ENCODE measurements at places on chromosomes 3 and 15.

DNA sequence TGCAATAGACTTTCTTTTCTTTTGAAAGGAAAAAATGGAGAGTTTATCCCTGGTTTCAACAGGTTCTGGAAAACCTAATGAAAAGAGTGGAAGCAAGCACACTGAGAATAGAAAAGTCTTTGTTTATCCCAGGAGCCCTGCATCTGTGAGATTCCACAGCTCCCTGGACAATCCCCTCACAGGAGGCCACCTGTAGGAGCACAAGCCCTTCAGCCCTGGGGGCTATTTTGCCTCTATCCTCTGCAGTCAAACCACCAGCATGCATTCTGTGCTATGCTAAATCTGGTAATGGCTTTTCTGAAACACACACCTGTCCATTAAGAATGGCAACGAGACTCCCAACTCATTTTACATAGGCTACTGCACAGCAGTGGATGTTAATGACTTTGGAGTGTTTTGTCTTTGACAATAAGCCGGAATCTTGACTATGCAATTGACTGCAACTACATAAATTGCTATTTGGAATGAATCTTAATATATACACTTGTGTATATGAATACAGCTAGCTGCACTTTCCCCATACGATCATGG lies 369.4 kb downstream of the NR2F2 start:
- H3K27me3 ChIP-seq, result no peaks in the 10 kb centered on the region
- no peak for DNase-seq
- no peaks in the 10 kb centered on the region for H3K36me3 ChIP-seq
- H3K27ac ChIP-seq, result no peak overlapping the region

DNA sequence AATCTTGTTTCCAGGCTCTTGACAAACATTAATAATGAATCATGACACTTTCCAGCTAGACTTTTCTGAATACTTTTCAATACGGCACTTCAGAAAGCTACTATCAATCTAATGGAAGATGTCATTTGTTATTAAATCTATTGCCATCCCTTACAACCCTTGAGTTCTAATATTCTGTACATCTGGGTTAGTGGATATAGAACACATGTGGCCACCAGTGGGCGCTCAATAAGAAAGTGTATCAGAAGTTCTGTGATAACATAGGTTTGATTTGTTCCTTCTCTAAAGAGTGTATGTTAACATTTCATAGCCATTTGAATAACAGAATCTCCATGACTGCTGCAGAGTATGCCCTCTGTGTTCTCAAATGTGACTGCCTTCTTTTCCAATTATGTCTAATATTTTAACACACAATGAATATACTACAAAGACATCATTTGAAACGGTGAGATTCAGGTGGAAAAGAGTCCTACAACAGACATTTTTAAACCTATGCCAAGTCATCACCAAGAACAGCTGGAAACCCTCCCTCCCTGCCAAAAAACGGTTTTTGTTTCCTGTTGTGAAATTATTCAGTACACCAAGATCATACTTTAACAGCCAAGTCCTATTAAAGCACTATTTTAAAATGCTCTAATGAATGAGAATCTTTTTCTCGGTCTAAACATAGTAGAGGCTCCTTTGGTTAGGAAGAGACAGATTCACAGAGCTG lies 22.2 kb downstream of the ALDH1A2 start:
- no peaks in the 10 kb centered on the region for H3K36me3 ChIP-seq
- H3K27me3 ChIP-seq, result peaks cover 82% of the 10 kb centered on the region
- no peak overlapping the region for H3K27ac ChIP-seq

DNA sequence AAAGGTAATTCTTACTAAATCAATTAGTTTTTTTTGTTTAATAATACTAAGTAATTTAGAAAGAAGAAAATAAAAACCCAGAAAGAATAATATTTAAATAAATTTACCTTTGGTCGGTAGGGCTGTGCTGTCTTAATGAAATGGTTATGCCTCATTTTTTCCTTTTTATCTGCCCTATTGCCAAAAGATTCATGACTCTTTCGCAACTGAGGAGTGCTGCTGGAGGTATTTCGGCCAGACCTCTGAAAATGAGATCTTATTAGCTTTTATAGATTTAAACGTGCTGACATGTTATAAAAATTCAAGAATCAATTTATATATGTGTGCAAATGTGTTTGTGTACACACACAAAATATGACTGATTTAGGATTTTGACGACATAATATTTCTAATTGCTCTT lies 67.1 kb upstream of the USP50 start:
- DNase-seq, result no peak
- no peaks in the 10 kb centered on the region for H3K27me3 ChIP-seq
- no peak overlapping the region for H3K27ac ChIP-seq
- peaks cover 65% of the 10 kb centered on the region for H3K36me3 ChIP-seq
- no peak overlapping the region for H3K4me3 ChIP-seq

DNA sequence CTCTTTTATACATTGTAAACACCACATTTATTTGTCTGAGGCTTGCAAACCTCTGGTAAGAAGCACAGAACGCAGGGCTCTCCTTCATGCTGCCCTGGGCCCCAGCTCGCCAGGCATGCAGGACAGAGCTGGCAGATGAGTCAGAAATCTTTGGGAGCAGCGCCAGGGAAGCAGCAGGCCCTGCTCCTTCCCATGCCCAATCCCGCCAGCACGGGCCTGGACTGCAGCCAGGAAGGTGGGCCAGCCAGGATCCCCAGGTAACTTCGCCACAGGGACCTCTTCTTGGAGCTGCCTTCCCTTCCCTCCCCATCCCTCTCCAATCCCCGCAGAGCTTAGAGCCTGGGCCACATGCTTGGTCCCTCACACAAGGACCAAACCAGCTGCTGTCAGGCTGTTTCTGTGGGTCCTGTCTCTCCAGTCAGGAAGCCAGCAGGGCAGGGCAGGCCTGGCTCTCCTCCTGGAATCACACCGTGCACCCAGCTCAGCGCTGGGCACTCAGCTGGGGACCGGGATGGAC lies 8.8 kb downstream of the STOML1 start:
- no peak for DNase-seq
- H3K36me3 ChIP-seq, result peaks cover 12% of the 10 kb centered on the region
- H3K27ac ChIP-seq, result no peak overlapping the region
- H3K27me3 ChIP-seq, result peaks cover 6% of the 10 kb centered on the region
- H3K4me1 ChIP-seq, result peaks cover 4% of the 10 kb centered on the region

GRCh38 chr3:156668073-156668763 lies 6.2 kb upstream of the TIPARP start:
- DNase-seq, result no peak
- no peaks in the 10 kb centered on the region for H3K36me3 ChIP-seq
- peaks cover 25% of the 10 kb centered on the region for H3K4me1 ChIP-seq
- H3K4me3 ChIP-seq, result no peak overlapping the region

DNA sequence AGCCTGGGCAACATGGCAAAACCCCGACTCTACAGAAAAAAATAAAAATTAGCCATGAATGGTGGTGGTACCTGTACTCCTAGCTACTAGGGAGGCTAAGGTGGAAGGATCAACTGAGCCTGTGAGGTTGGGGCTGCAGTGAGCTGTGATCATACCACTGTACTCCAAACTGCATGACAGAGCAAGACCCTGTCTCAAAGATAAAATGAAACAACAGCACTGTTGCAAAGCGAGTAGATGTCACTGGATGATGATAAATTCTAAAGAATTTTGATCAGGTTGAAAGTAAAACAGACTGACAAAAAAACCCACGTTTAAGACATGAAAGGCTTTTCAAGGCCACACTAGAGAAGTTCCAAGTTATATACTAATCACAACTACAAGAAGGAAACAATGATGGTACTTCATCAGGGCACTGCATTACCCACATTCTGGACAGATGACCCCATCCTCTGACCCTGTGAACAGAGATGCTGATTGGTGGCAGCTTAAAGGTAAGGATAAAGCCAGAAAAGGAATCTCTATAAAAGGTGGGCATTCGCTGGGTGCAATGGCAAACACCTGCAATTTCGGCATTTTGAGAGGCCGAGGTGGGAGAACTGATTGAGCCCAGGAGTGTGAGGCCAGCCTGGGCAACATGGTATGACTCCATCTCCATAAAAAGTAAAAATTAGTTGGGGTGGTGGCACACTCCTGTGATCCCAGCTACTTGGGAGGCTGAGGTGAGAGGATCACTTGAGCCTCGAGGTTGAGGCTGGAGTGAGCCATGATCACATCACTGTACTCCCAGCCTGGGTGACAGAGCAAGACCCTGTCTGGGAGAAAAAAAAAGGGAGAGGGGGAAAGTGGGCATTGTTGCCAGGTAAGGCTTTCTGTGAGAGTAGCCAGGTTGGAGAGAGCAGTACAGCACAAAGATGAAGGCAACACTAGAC lies 59.2 kb downstream of the TBL1XR1 start:
- H3K36me3 ChIP-seq, result peaks cover 12% of the 10 kb centered on the region
- no peaks in the 10 kb centered on the region for H3K27me3 ChIP-seq
- H3K4me3 ChIP-seq, result no peak overlapping the region
- DNase-seq, result no peak
- peaks cover 69% of the 10 kb centered on the region for H3K4me1 ChIP-seq

DNA sequence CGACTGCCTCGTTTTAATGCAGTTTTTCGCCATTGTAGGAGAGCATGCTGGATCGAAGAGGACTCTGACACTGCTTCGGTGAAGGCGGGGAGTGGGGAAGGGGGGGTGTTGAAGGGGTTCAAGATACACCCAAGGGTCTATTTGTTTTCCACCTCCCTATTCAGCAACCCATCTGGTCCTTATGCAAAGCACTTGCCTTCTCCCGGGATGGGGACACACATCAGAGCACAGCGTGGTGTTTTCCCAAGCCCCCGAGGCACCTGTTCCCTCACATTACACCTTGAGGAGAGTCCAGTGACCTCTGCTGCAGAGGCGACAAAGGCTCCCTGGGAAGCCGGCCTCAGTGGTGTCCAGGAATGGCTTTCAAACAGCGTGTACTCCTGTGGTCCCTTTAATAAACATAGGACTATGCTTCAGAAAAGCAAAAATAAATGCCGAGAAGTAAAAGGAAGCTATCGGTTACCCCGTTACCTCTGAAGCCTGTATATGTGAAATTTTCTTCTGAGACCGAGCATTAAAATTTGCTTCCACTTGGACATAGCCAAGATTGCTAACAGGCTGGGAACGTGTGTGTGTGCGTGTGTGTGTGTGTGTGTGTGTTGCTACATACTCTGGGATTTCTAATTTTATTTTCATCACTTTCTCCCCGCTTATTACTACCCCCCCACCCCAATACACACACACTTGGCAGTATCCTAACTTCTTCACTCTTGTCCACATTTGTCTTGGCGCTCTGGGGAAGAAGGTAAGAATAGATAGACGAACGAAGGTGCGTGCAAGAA lies 53.2 kb downstream of the CCDC54 start:
- H3K27ac ChIP-seq, result no peak overlapping the region
- no peaks in the 10 kb centered on the region for H3K27me3 ChIP-seq
- H3K4me3 ChIP-seq, result peak overlapping the region; percentile 87

DNA sequence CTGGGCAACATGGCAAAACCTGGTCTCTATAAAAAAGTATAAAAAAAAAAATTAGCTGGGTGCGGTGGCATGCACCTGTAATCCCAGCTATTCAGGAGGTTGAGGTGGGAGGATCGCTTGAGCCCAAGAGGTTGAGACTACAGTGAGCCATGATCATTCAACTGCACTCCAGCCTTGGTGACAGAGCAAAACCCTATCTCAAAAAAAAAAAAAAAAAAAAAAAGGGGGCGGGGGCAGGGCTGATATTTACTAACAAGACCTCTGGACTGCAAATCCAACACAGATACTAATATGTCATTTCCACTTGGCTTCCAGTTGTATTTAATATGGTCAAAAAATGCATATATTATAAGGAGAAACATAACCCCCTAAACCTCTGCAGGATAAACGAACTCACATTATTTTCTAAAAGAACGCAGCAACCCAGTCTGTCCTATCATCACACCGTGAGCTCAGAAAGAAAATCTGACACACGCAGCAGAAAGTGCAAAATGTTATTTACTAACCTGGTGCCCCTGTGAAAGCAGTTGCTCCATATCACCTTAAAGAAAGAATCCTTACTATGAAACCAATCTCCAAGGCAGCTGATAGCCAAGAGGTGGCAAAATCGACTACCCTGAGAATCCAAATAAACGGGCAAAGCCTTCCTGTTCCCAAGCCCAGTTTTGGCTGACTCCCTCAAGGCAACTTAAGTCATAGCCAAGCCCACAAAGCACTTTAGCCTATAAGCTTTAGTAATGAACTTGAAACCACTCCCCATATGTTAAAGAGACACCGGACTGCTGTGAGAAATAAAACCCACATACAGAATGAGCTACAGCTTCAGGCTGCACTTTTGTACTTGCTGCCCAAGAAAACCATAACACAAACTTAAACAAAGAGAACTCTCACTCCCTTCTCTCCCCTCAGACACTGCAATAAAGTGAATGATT lies 39.3 kb downstream of the PLD1 start:
- no peaks in the 10 kb centered on the region for H3K36me3 ChIP-seq
- no peaks in the 10 kb centered on the region for H3K27me3 ChIP-seq
- DNase-seq, result no peak
- H3K4me1 ChIP-seq, result peaks cover 7% of the 10 kb centered on the region
- H3K27ac ChIP-seq, result no peak overlapping the region

DNA sequence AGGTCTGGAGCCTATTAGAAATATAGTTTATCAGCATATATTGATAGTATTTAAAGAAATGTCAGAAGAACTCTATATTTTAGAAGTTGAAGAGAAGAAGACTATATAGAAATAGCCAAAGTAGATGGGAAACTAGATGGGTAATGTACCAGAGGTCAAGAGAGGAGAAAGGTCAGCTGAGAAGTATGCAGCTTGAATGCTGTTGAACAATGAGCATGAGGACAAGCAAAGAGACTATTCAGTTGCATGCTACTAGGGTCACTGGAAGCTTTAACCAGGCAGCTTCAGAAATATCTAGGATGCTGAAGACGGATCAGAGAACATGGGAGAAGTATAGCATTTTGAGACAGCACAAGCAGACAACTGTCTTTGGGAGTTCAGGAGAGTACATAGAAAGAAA lies 19.6 kb upstream of the TIPARP start:
- no peak overlapping the region for H3K4me3 ChIP-seq
- no peak for DNase-seq
- no peaks in the 10 kb centered on the region for H3K4me1 ChIP-seq
- H3K27me3 ChIP-seq, result peaks cover 13% of the 10 kb centered on the region
- H3K27ac ChIP-seq, result no peak overlapping the region

DNA sequence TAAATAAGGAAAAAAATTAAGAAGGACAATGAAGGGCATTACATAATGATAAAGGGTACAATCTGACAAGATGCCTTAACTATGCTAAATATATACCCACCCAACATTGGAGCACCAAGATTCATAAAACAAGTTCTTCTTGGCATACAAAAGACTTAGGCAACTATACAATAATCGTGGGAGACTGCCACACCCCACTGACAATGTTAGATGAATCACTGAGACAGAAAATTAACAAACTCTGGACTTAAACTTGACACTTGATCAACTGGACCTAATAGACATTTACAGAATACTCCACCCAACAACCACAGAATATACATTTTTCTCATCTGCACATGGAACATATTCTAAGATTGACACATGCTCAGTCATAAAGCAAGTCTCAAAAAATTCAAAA lies 53.2 kb upstream of the IGSF11 start:
- DNase-seq, result no peak
- H3K27ac ChIP-seq, result no peak overlapping the region
- H3K4me1 ChIP-seq, result no peaks in the 10 kb centered on the region
- no peak overlapping the region for H3K4me3 ChIP-seq
- no peaks in the 10 kb centered on the region for H3K36me3 ChIP-seq

GRCh38 chr3:29763115-29763514 lies 482.2 kb downstream of the RBMS3 start:
- H3K27me3 ChIP-seq, result no peaks in the 10 kb centered on the region
- no peaks in the 10 kb centered on the region for H3K36me3 ChIP-seq
- no peak overlapping the region for H3K4me3 ChIP-seq
